ENCODE measurements at places on chromosomes 1 and 21.
A peak's percentile ranks its signal among the peaks of the same experiment; 100 is the strongest.

- no peak for DNase-seq
Measured at GRCh38 chr1:46673749-46674182, 2.1 kb downstream of the TEX38 start.

DNA sequence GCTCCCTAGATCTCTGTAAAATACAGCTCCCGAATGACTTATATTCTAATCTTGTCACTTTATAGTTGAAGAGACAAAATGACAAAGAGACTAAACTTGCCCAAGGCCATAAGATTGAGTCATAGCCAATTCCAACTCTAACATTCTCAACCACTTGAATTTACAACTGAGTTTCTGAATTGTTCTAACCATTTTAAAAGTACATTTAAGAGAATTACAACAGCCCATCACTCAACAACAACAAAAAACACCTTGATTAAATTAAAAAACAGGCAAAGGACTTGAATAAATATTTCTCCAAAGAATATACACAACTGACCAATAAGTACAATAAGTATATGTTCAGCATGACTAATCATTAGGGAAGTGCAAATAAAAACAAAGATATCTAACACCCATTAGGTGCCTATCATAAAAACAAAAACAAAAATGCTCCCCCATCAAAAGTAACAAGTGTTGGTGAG is 8.7 kb upstream of the ADCY10 start:
- no peak for DNase-seq

DNA sequence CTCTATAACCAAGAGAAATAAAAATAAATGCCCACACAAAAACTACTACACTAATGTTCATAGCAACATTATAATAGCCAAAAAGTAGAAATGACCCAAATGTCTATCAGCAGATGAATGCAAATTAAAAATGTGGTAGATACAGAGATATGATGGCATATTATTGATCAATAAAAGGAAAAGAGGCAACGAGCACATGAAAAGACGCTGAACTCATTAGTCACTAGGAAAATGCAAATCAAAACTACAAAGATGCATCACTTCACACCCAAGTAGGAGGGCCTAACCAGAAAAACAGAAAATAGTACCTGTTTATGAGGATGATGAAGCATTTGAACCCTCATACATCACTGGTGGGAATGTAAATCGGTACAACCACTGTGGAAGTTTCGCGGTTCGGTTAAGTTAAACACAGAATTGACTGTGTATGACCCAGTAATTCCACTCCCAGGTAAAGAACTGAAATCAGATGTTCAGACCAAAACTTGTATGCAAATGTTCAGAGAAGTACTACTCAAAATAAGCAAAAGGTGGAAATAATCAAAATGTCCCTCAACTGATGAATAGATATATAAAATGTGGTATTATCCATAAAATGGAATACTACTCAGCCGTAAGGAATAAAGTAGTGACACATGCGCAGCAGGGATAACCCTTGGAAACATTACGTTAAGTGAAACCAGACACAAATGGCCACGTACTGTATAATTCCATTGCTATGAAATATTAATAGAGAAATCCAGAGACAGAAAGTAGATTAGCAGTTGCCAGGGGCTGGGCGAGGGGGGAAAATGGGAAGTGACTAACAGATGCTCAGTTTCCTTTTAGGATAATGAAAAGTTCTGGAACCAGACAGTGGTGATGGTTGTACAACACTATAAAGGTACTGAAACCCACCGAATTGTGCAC is 3.1 kb downstream of the USP48 start:
- no peak for DNase-seq

- no peak for DNase-seq
Measured at GRCh38 chr1:160354388-160354985, 11.3 kb downstream of the NCSTN start.

GRCh38 chr1:2446394-2446793 is 29.7 kb upstream of the PLCH2 start:
- no peak for DNase-seq

- DNase-seq: peak; percentile 31
Measured at GRCh38 chr1:59631561-59632255, 183.0 kb upstream of the HOOK1 start.

Data from skin of body (tissue), 3 donors.